ENCODE measurements at places on chromosomes 1 and 21. TPM values are rescaled to one million over a fixed set of nuclear protein-coding genes. Genes with fewer than 3 reads are reported as not detected.

The SETD4 gene
- total RNA-seq: 33.1 TPM

The MTF1 gene
- total RNA-seq: 4.0 TPM

GRCh38 chr1:74512170-74512915, at the start of gene LRRC53:
TSS of gene LRRC53 (minus strand) at chr1:74512611. CDS start at chr1:74483349, 29,262 bp downstream.
- DNase-seq: no peak

DNA sequence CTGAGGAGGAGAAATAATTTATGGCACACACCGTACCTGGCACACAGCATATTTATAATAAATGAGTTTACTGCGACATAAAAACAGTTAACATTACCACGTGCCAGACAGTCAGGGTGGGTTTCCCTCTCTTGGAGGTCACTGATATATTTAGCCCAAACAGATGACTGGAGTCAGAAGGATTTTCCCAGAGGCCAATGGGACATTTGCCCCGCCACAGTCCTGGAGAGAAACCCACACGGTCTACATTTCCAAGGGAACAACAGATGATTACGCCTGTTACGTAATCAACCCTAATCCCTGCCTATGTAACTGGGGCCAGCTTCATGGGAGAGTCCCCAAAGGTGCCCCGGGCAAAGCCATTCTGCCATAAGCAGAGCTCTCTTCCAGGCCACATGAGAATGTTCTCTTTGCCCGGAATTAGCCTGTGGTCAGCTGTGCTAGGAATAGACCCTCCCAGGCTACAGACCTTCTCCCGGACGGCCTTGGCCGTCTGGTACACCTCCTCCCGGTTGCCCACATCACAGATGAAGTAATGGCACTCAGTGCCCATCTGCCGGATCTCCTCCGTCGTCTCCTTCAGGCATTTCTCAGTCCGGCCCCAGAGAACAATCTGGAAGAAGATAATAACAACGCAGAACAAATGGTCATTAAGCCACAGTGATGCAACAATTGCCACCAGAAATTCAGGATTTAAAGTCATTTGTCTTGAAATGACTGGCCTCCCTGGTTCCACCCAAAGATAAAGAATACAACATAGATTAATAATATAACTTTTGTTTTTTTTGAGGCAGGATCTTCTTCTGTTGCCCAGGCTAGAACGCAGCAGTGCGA, 37.7 kb downstream of the DHRS3 start:
- DNase-seq: no peak

The ANGPTL3 gene
- not detected for total RNA-seq

- DNase-seq: no peak
These were observed 767 bp downstream of the PDIK1L start for GRCh38 chr1:26112407-26112775.

GRCh38 chr21:46159841-46160656, 4.7 kb upstream of the FTCD start:
- DNase-seq: no peak

DNA sequence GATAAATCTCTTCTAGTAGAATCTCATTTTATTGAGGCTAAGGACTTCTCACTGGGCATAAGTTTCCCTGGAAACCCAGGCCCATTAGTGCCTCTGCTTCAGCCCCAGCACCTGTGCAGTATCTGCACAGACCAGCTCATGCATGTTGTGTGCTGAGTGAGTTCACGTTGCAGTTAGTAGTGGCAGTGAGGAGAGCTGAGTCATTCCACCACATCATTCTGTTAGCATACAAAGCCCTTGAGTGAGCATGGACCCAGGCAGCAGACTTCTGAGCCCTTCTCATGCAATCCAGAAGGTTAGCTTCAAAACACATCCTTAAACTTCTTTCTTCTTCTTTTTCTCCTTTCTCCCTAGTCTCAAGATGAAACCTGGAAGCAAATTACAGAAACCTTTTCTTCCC, 45.8 kb upstream of the NTPCR start:
- DNase-seq: peak; percentile 33

DNA sequence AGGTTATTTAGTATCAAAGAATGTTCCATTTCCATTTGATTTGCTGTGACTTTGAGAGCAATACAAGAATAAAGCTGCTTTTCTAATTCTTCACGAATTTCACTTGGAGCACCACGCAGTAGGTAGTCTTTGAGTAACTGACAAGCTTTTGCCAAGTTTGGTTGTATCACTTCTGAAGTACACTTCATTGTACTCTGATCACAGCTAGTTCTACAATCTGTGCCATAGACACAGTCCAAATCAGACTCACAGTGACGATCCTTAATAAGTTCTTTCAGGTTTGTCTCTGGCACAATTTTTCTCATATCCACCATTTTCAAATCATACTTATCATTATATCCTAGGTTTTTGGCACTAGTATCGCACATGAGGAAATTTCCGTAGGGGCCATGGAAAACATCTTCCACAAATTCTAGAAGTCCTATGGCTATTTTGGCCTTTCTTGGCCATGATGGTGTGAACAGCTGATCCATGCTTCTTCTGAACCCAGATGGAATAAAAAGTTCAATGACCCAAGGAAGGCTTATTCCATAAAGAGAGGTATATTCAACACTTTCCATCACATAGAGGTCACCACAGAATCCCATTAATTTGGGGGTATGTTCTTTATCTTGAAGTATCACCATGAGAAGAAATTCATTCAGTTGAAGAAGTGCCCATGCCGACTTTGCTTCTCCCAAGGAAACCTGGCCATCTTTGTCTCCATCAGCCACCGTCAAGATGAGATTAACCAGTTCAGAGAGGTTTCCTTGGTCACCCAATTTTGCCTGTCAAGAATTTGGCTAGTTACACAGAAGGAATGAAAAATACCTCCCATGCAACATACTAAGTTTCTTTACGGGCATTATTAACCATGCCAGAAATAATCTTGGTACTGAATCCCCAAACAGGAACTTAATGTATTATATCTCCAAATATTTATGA, 11.9 kb downstream of the RPL5 start:
- no peak for DNase-seq

The ADAM30 gene
- total RNA-seq: 0.13 TPM

GRCh38 chr1:78275906-78276685, 214.7 kb upstream of the PTGFR start:
- no peak for DNase-seq

GRCh38 chr1:94240822-94241221, 3.4 kb upstream of the ARHGAP29 start:
- no peak for DNase-seq

The RC3H1 gene
- total RNA-seq: 30.4 TPM

- DNase-seq: no peak
These were observed 106.0 kb downstream of the ELAVL4 start for GRCh38 chr1:50214717-50215116.

GRCh38 chr21:45002381-45003204, 62.8 kb downstream of the SLX9 start:
- no peak for DNase-seq

The HES5 gene
- not detected for total RNA-seq

The ETS2 gene
- total RNA-seq: 36.6 TPM

GRCh38 chr21:41839387-41840000, 39.6 kb downstream of the PRDM15 start:
- no peak for DNase-seq

GRCh38 chr1:112462953-112463279, 45.8 kb upstream of the WNT2B start:
- no peak for DNase-seq

DNA sequence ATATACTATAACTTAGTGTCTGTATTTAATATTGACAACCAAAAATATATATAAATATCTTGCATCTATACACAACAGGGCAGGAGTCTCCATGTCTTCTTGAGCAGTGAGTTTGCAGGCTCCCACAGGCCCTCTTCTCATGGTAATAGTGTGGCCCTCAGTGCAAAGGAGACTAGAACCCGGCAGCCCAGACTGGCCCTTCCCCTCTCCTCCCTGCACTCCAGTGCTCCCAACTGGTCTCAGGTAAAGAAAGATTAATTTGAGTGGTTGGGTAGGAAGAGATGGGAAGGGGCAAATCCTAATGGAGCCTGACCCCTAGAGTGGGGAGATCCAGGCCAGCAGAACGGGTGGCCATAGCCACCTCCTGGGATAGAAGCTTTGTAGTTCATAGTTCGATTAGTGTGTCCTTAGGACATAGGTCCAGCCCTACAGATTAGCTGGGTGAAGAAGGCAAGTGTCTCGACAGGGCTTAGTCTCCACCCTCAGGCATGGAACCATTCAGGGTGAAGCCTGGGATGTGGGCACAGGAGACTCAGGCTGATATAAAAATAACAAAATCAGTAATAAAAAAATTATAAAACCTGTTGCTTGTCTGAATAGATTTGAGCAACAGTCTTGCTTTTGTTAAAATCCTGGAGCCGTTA, 32.3 kb downstream of the SLC2A1 start:
- DNase-seq: no peak

- no peak for DNase-seq
These were observed 2.7 kb downstream of the INTS3 start for GRCh38 chr1:153730468-153730988.

Measured in thyroid gland (tissue), 4 donors.